ENCODE measurements at places on chromosomes 13 and 19.

DNA sequence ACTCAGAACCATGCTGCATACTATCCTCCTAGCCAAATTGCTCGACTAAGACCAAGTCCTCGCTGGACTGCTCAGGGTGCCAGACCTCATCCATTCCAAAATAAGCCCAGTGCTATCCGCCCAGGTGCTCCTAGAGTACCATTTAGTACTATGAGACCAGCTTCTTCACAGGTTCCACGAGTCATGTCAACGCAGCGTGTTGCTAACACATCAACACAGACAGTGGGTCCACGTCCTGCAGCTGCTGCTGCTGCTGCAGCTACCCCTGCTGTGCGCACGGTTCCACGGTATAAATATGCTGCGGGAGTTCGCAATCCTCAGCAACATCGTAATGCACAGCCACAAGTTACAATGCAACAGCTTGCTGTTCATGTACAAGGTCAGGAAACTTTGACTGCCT, 1.5 kb downstream of the PABPC3 start:
- no peak for DNase-seq

- no peak for DNase-seq
Observed at GRCh38 chr13:22693691-22694090, 487.1 kb upstream of the SGCG start.

DNA sequence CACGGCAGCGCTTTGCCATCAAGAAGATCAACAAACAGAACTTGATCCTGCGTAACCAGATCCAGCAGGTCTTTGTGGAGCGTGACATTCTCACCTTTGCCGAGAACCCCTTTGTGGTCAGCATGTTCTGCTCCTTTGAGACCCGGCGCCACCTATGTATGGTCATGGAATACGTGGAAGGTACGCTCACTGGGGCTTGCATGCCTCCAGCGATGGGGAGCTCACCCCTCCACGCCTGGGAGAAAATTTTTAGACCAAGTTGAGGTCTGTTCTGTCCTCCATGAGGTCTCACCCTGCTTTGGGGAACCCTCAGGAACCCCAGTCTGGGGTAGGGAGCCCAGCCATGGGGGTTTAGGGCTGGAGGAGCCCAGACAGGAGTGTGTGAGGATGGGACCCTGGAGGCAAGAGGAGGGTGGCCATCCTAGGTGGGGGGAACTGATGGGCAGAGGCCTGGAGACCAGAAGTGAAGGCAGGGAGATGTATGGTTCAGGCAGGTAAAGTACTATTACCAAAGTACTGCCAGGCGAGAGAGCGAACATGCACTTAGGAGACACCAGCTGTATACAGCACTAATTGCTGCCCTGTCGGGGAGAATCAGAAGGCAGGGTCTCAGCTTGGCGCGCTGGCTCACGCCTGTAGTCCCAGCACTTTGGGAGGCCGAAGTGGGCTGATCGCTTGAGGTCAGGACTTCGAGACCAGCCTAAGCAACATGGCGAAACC, 22.3 kb upstream of the PIK3R2 start:
- no peak for DNase-seq

DNA sequence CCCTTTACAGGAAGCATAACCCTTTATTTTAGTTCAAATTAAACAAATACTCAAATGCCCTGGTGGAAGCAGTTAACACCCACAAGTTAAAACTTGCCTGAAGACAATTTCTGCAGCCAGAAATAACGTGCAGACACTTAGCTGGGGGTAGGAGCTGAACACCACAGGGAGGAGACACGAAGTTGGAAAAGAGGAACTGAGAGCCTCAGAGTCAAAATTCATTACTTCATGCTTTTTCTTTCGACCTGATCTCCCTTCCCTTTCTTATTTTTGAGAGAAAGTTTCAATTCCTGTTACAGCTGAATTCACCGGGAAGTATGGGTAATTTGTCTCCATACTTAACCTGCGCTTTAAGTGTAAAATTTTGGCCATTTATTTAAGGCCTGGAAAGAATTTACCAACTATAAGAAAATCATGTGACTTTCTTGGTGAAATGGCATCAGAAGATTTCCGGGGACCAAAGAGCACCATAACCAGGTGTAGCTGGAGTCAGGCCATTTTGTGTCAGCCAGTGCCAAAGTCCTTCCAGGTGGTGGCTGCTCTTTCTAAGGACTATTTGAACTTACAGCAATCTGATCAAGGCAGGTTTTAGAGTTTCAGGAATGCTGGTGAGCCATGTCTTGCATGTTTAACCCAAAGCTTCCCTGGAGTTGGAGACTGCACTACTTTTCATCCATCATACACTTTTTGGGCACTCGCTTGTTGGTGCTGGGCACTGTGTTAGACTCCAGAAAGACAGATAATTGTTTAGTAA, 46.5 kb upstream of the RCBTB2 start:
- no peak for DNase-seq

DNA sequence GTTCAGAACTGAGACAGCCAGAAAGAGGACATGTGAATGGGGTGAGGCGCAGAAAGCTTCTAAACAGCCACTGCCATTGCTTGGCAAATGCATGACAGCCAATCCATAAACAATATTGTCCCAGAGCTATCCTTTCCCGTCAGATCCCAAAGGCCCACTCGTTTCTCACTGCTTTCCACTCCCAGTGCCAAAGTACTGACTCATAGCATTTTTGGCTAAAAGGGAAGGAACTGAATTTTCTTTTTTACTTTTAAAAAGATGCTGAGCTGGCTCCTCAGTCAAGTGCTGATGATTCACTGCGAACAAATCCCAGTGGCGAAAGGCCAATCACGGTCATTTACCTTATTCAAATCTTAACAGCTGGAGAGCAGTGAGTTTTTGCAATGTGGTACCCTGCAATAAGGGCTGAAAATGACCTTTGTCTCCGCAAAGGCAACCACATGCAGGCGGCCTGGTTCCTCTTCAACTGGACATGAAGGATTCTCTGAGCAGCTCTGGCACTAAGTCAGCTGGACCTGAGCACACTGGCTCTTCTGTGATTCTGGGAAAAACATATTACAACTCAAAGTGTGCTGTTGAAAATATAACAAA, 151.7 kb downstream of the DCLK1 start:
- peak; percentile 82 for DNase-seq
